Stimulated activated CD4-positive, alpha-beta T cell treated with anti-CD3 and anti-CD28 coated beads, Interleukin-15, amount 100 ng/mL, for 24 hours (primary cell): ENCODE measurements at places on chromosomes 5 and 9.
A peak's percentile ranks its signal among the peaks of the same experiment; 100 is the strongest.

DNA sequence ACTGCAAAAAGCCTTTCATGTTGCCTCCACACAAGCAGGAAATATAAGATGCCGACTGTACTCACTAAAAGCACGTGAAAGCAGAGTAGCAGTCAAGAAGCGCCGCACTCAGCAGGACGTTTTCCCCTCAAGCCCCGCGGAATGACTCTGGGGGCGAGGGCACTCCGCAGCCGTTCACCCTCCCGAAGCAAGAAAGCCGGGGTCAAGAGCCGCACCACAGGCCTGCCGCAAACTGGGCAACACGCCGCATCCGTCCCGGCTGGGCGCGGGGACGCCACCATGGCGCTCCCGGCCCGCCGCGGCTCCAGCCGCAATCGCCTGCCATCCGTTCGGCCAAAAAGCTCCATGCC lies 364 bp downstream of the RPS6 start:
- DNase-seq, result peak; percentile 51

DNA sequence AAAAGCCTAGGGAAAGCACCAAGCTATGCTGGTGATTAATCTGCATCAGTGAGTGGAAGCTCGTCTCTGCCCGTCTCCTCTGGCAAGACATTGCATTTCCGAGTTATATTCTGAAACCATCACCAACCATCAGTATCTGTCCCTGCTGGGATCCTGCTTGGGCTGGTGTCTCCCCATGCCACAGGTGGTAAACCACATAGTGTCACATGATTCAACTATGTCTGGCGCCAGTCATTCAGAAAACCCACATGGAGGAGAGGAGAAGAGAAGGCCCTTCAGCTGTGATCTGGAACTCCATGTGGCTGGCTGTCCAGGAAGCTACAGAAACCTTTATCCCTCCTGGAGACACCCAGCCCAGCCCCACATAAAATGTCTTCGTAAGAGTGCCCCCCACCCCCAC lies 4.8 kb downstream of the IL9 start:
- DNase-seq, result peak; percentile 67

GRCh38 chr9:2303056-2303455 lies 287.9 kb downstream of the SMARCA2 start:
- DNase-seq, result no peak

DNA sequence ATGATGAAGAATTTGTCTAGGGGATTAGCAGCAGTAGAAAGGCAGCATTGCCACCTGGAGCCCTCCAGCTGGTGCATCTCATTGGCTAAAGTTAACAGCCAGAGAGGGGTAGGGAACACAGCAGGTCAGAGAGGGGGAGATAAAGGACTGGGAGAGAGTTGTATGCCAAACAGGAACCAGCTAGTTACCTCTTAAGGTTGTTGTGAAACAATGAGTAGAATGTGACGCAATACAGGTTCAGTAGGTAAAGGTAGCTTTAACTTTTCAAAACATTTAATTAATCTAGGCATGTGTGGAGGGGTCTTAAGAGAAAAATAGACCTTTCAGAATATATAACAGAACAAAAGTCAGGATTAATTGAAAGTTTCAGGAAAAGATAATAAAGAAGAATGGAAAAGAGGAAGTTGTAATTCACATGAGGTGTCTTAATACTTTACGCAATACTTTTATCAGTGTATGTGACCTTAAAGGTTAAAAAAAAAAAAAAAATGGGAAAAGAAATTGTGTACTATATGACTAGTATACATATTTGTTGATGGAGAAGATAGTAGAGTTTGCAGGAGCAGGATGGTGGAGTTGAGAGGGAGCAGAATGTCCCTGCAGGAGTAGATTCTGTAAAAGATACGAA lies 14.3 kb downstream of the FBXO38 start:
- no peak for DNase-seq

DNA sequence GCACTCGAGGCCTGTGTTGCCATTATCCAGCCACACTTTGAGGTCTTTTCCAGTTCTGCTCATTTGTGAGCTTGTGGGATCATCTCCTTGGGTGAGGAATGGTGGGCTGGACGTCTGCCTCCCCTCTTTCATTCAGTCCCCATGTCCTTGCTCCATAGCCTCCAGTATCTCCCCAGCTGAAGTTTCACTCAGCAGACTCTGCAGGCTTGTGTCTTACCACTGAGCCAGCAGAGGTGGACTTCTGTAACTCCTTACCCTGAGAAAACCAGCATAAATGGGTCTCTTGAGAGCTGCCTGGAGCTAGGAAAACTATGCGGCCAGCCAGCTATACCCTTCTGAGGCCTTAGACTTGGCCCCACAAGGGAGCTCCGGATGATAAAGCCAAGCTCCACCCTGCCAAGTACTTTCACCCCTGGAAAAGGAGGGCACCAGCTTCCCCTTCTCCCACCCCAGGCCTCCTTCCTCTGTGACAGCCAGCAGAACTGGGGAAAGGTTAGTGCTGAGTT lies 12.2 kb downstream of the IRF1 start:
- DNase-seq, result no peak

- no peak for DNase-seq
Measured at GRCh38 chr9:125329978-125330377, 68.4 kb downstream of the GAPVD1 start.

DNA sequence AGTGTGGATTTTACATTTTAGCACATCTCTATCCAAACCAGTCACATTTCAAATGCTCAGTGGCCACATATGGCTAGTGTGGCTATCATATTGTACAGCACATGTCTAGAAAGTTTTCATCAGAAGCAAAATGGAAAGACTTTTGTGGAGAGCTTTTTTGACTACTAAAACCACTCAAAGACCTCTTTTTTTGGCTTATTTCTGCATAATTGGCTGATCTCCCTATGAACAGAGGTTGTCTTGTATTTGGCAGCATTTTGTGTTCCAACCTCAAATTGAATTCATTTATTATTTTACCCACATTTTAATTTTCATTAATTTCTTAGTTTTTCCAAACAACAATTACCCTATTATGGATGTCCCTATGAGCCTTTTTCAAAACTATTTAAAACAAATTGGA lies 395.7 kb downstream of the TLE1 start:
- no peak for DNase-seq

GRCh38 chr9:107222020-107222522 lies 61.0 kb upstream of the RAD23B start:
- DNase-seq, result no peak
